Gastrocnemius medialis (tissue), 4 donors: ENCODE measurements at places on chromosomes 5 and 9. TPM values are rescaled to one million over a fixed set of nuclear protein-coding genes. Genes with fewer than 3 reads are reported as not detected.

DNA sequence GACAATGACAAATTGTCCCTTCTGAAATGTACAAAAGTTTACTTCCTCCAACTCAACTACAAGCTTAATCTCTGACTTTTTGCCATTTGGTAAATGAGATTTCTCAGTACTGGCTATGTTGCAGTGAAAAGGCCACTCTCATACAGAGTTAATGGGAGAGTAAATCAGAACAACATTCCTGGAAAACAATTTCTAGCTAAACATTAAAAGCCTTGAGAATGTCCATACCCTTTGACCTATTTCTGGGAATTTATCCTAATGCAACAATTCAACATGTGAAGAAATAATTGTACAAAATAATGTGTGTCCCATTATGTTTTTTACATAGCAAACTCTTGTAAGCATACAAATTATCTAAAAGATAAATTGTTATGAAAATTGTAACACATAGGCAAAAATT lies 56.3 kb upstream of the SPEF2 start:
- DNase-seq = no peak

GRCh38 chr5:79301046-79301712 lies 65.2 kb downstream of the JMY start:
- no peak for DNase-seq

DNA sequence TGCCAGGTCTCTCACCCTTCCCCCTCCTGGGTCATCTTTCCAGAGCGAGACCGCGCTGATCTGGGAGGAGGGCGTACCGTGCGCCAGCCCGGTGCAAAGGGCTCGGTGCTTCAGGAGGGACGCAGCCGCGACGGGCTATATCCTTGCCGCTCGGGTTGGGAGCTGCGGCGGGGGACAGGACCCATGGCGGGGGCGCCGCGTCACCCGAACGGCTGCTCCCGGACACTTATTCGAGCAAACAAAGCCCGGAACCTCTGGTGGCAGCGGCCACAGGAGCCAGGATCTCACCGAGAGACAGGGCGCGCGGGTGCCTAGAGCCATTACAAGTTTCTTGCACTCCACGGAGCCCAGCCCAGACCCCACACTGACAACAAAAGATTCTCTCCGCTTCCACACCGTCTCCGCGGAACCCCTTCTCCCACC lies 1.3 kb downstream of the SEMA6A start:
- DNase-seq = no peak

SLCO4C1 gene
- not detected for total RNA-seq

GRCh38 chr9:34177593-34178435 lies 1.0 kb upstream of the UBAP1 start:
- no peak for DNase-seq

- DNase-seq = no peak
Observed at GRCh38 chr9:121313458-121314152, 45.6 kb downstream of the GSN start.

DNA sequence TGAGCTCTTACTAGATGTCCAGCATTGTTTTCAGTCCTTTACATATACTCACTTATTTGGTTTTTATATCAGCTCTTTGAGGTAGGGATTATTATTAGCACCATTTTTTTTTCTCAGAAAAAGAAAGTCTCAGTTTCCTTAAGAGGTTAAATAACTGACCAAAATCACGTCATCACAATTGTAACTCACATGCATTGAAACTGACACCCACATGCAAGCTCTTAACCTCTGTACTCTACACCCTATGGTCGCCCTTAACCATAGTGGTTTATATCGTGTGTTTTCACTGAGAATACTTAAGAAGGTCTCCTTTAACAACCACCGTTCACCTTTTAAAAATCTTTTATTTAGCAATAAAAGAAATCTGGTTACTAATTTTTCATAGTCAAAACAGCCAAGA lies 61.0 kb downstream of the PRDM6 start:
- DNase-seq = no peak

DNA sequence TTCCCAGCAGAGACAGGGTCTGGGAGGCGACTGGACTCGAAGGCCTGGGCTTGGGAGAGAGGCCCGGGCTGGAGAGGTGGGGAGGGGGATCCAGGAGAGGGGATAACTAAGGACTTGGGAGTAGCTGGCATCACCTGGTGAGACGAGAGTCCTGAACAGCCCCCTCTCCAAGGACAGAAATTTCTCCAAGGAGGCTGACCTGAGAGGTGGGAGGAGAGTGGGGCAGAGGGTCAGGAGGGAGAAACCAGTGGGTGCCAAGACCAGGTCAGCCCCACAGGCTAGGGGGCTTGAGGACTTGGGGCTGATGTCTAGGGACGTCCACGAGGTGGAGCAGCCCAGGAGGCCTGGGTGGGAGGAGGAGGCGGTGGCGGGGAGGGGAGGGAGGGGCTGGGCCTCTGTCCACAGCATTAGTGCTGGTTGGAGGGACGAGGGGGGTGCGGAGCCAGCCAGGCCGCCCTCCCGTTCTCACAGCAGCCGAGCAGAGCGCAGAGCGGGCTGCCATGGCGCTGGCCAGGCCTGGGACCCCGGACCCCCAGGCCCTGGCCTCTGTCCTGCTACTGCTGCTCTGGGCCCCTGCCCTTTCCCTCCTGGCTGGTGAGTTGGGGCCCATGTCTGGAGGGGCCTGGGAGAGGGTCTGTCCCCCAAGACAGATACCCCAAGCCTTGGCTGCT lies at the start of gene CRB2:
TSS of gene CRB2 (plus strand) at position 437 of the 671 bp plus-strand sequence. CDS start at position 501, 64 bp downstream.
- DNase-seq = no peak

GRCh38 chr9:5357431-5358105 lies 17.9 kb upstream of the RLN1 start:
- no peak for DNase-seq

SPINK4 gene
- total RNA-seq = not detected

- DNase-seq = no peak
Observed at GRCh38 chr9:12185856-12186255, 507.3 kb upstream of the TYRP1 start.

ERCC6L2 gene
- 46.2 TPM for total RNA-seq

DNA sequence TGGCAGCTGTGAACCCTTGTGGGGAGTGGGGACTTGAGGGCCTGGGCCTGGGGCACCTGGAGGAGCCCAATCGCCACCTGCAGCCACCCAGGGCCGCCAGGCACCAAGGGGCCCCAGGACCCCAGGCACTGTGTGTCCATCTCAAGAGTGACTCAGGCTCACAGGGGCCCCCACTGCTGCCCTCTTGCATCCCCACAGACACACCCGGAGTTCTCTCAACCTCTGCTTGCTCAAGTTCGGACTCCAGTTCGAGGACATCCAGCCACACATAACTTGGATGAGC lies 51.9 kb downstream of the MRPL36 start:
- DNase-seq = no peak
